Effector memory CD8-positive, alpha-beta T cell (primary cell): ENCODE measurements at places on chromosomes 4 and X.

- no peak for DNase-seq
These were observed 370.4 kb downstream of the INPP4B start for GRCh38 chr4:142475663-142476062.

- DNase-seq: no peak
These were observed 3.7 kb upstream of the SHOX start for GRCh38 chrX:626745-627509.

GRCh38 chr4:37951461-37952352, 8.5 kb upstream of the PTTG2 start:
- DNase-seq: no peak

DNA sequence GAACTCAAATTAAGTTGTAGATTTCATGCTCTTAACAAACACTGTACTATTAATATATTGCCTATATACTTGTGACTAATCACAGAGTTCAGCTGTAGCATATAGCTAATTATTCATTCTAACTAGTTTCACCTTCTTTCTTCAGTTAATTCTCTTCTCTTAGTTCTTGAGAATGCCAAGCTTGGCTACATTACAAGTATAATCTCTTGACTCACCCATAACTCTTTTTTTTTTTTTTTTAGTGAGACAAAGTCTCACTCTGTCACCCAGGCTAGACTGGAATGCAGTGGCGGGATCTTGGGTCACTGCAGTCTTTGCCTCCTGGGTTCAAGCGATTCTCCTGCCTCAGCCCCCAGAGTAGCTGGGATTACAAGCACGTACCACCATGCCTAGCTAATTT, 5.4 kb downstream of the KLHL5 start:
- DNase-seq: no peak

DNA sequence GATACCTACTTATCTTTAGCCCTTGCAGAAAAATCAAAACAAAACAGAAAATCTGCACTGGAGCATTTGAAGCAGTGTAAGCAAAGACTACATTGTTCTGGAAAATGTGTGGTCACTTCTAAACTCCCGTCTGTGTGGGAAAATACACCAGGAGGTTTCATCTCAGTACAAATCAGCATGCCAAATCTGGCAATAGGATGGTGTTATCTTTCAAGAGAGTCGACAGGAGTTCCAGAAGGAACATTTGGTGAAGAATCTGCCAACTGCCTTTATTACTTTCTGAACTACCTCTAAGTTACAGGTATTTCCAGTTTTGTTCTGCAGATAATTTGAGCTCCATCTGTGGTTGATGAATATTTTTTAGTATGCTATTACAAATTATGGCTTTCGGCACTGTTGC, 1348.0 kb downstream of the RAPGEF2 start:
- no peak for DNase-seq

- DNase-seq: no peak
These were observed 62.1 kb downstream of the USO1 start for GRCh38 chr4:75786526-75786925.

DNA sequence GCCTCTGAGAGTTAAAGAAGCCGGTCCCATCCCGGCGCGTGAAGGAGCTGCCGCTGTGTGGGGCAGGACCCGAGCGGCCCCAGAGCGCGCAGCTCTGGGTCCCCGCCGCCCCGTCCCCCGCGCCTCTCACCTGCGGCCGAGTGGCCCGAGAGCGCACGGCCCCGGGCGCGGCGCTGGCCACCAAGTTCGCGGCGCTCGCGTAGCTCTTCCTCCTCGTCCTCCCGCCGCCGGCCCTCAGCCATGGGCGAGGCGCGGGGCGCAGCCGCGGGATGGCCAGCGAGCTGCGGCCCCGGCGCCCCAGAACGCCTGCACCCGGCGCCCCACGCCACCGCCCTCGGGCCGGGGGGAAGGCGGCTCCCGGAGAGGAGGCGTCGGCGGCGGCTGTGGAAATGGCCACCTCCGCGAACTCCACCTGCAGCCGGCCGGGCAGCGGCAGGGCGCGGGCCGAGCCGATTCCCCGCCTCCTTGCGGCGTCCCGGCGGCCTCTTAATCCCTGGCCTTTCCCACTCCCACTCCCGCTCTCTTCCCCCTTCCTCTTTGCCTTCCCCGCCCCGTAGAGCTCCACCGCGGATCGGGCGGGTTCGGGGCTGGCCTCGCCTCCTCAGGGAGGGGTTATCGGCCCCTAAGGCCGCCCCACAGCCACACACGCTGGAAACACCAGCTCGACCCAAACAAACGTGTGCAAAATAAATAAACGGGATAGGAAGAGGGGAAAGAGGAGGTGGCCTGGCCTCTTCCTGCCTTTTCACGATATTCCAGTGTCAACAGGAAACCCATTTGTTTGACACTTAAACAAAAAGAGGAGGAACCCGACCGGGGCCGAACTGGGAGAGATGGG, at the start of gene SH3D19:
SH3D19 (minus strand) TSS at position 495 of the 838 bp plus-strand sequence; CDS start at position 242, 253 bp downstream.
- no peak for DNase-seq

DNA sequence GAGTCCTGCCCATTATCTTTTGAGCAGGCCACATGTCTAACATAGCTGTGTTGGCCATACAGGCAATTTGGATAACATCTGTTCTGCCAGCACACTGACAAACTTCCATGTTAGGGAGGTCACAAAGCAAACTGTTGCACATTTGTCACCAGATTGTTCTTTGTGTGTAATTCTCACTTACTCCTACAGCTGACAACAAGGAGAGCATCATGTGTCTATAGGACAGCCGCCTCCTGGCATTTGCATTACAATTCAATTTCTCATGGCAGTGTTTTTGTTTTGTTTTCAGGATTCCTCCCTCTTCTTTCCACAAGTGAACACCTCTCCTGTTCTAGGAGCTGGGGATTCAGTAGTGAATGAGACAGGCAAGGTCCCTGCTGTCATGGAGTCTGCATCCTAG, 94.3 kb upstream of the LEF1 start:
- DNase-seq: no peak

- DNase-seq: no peak
These were observed 16.2 kb downstream of the BOD1L1 start for GRCh38 chr4:13611283-13611842.

GRCh38 chr4:69818060-69818639, 41.8 kb downstream of the SULT1E1 start:
- DNase-seq: no peak

GRCh38 chr4:106473515-106473914, 104.9 kb upstream of the GIMD1 start:
- no peak for DNase-seq

GRCh38 chrX:57952320-57952678, 42.0 kb upstream of the ZXDA start:
- DNase-seq: no peak

- peak; percentile 24 for DNase-seq
These were observed 114.9 kb upstream of the TEX13D start for GRCh38 chrX:124217304-124218251.

DNA sequence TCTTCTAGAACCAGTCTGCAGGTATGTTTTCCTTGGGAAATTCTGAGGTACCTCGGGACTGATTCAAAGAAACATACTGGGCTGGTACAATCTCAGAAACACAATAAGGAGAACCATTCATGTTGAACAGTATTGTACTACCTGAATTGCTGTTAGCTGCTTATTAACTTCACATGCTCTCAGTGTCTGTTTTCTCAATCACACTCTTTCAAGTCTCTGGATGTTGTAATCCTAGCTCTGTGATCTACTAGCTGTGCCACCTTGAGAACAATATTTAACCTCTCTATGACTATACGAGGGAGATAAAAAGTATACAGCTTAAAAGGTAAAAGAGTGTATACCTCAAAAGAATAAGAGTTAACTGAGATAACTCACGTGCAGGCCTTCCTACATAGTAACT, 10.3 kb downstream of the CCDC158 start:
- no peak for DNase-seq

DNA sequence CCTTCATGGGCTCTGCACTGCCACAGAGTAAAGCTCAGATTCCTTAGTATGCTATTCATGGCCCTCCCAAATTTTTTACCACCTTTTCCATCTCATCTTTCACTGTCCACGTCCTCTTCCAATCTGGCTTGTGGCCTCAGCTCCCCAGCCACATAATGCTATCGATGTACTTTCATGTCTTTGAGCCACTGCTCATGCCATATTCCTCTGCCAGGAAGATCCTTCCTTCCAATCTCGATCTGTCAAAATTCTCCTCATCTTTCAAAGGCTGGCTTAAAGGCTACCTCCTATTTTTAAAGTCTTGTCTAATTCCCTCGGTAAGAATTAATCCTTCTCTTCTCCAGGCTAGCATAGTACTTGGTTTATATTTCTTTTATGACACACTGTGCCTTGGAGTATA, 233.3 kb upstream of the GPC4 start:
- DNase-seq: no peak

DNA sequence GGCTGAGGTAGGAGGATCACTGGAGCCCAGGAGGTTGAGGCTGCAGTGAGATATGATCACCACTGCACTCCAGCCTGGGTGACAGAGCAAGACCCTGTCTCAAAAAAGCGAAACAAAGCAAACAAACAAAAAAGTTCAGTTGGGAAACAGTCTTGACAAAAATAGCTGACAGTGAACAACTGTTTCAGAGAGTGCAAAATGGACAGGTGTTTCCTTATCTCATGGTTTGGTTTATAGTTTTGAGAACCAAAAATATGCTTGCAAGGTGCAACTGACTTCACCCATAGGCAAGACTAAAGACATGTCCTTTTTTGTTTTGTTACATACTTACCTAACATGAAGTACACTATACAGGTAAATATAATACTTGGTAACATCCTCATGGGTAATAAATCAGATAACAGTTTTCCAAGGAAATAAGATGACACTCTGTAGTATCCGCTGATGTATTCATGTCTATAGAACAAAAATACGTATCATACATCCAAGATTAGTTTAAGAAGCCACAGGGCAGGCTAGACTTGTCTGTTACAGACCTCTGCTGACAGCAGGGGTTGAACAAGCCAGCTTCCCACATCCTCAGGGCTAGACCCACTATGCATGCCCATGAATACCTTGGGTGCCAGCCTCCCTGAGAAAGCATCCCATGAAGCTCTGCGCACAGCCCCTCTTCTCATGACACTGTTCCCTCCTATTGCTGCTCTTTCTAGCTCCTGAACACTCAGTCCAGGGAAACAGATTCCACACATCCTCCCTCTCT, 59.3 kb downstream of the ABCG2 start:
- no peak for DNase-seq

DNA sequence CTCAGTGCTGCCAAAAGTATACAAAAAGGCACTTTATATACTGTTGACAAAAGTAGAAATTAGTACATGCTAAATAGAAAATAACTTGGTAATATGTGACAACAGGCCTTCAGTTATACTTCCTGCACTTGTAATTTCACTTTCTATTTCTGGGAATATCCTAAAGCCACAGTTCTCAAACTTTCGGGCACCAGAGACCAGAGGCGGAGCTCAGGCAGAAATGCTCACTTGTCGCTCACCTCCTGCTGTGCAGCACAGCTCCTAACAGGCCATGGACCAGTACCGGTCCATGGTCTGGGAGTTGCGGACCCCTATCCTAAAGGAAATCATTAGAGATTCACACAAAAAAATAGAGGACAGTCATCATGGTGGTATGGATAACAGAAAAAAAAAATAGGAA, 25.7 kb downstream of the ACSL4 start:
- no peak for DNase-seq

DNA sequence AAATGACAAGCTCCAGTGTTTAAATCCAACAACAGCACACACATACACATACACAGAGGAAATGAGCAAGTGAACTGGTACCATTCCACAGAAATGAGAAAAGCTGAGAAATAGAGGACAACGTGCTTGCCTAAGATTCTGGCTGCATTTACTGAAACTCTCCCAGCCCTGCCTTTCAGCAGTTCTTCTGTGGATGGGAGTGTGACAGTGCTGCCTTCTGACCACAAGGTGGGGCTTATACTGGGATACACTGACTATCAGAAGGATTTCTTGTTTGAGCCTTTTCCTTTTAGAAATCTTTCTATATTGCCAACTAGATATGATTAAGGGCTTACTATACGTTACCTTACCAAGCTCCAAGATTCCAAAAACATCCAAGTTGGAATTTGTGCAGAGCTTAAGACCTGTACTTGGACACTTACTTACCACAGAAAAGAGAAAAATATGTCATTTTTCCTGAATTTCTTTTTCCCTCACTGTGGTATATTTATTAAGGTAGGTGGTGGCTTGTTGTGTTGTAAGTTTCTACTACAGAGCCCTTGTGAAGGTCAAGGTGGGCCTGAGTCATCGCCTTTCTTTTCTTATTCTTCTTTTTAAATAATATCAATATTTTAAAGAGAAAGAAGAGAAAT, 10.7 kb upstream of the CXCL8 start:
- DNase-seq: no peak

DNA sequence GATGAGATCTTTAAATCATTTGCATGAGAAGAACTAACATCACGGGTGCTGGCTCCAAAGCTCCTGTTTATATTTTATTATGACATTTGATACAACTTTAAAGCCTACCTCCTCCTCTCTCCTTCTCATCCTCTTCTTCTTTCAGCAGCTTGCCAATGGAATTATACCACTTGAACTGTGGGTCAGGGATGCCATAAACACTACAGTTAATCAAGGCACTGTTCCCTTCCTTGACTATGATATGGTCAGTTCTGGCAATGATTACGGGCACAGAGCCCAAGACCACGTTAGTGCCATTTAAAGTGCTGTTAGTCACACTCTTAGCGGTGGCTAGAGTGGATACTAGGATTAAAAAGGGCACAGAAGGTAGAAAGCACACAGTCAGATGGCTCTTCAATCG, 20.7 kb downstream of the MFAP3L start:
- no peak for DNase-seq

GRCh38 chr4:109729117-109729717, 653 bp downstream of the PLA2G12A start:
- DNase-seq: no peak

DNA sequence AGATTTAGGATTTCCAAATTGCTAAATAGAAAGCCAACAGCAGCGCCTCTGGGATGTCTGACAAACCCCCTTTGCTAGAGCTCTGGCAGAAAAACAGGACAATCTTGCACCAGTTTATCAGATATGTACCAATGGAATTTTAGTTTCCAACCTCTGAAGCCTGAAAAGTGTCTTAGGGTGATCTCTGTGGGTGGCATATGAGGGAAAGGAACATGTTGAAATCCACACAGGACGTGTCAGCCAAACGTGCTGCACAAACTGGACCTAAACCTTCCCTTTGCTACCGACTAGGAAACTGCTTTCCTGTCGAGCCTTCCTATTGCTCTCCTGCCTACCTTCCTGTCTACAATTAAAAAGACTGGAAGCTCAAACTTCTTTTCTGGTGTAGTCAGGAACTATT, 53.5 kb downstream of the REELD1 start:
- DNase-seq: no peak

- no peak for DNase-seq
These were observed 1.4 kb downstream of the COX7B start for GRCh38 chrX:77900688-77901087.

DNA sequence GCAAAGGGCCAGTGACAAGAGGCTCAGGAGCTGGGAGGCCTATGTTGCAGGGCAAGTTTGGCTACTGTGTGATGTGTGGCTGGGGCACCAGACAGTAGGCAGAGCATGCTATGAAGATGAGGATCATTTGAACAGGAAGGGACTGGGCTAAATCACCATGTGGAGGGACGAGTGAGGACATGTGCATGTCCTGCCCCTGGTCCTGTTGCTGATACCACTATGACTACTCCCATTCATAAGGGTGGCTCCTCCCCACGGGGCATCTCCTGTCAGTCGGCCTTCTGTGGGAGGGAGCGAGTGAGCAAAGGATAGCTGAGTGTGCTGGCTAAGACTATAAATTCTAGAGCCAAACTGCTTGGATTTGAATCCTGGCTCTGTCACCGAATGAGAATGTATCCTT, 139.2 kb downstream of the TMEM164 start:
- no peak for DNase-seq

- no peak for DNase-seq
These were observed 540.3 kb downstream of the TLL1 start for GRCh38 chr4:166413356-166413755.

- no peak for DNase-seq
These were observed 19.6 kb downstream of the ATP5ME start for GRCh38 chr4:654503-654845.
